Anterior cingulate cortex (tissue), 58 donors: ENCODE measurements at places on chromosomes 2 and 18.

- DNase-seq: no peak
Observed at GRCh38 chr2:135149251-135149650, 97.2 kb downstream of the RAB3GAP1 start.

DNA sequence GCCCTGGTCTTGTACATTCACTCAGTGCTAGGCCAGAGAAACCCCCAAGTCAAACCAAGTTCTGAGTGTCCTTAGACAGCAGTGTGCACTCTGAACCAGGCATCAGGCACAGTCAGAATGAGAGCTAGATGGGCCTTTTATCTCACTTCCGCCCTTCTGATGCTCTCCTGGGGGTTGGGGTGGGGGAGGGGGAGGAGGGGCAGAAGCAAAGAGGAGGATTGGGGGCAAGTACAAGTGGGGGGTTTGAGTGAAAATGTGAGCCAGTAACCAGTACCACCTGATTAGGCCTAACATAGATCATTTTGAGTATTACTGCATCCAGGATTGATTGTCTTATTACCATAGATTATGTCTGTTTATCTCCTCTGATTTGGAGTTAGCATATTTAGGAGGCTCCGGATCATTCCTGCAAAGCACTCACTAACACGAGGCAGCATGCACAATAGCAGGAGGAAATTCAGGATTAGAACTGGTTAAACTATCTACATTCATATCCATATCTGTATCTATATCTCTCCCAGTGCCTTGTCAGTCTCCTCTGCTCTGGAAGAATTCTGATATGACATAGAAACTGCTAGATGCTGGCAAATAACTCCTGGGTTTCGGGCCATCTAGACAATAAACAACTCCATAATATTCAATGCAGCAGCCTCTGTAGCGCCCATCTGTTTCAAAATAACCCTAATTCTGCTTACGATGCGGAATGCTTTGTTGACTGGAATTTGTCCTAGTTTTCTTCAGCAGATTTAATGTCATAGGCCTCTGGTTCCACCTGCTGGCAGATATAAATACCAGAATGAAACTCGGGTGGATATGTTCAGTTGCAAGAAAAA is 149.1 kb downstream of the RHBDD1 start:
- DNase-seq: peak; percentile 26

GRCh38 chr2:7785700-7786099 is 868.5 kb downstream of the RNF144A start:
- DNase-seq: no peak

DNA sequence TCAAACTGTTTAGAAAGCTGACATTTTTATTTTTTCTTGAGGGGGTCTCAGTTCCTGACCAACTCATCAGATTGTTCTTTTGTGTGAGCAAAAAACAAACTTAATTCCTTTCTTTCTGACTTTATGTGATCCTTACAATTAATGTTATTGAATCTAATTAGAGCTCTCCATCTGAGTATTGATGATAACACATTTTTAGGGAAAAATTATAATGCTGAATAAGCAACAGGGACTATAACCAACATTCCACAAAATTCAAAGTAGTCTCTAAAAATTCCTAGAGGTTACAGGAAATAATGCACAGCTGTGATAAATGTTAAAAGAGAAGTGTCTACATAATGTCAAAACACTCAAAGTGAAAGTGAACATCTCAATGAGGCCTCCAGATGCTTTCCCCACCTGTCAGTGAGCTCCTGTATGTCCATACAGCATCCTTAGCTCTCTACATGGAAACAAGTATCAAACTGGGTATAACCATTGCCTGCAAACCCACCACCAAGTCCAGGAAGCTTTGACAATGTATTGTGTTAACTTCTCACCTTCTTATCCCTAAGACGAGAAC is 786.0 kb upstream of the SLC39A10 start:
- no peak for DNase-seq
